GM03348 (cell line): ENCODE measurements at places on chromosomes 4 and X.

DNA sequence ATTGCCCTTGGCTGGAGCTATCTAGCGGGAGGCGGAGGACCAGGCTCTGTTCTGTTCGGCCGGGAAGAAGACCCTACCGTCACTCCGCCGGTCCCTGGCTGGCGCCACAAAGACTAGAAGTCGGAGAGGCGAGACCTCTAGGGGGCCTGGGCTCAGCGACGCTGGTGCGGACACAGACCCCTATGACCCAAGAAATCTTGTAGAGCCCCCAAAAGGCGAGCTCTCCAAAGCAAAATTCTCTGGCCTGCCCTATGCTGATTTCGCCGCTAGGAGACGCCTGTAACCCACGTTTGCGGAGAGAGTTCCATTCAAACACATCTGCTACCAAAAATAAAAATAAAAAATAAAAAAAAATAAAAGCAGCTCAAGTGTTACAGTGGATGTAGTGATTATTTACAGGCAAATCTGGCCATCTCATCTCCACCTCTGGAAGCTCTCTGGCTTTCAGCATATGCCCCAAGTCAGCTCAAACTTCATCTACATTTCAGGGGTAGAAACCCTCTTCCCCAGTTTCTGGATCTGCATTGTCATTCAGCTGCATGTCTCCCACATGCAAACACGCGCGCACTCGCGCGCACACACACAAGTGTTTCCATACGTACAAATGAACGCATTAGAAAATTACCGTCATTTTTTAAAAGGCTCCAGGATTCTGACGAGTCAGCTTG, 2.4 kb upstream of the PCDH10 start:
- DNase-seq: peak; percentile 68

DNA sequence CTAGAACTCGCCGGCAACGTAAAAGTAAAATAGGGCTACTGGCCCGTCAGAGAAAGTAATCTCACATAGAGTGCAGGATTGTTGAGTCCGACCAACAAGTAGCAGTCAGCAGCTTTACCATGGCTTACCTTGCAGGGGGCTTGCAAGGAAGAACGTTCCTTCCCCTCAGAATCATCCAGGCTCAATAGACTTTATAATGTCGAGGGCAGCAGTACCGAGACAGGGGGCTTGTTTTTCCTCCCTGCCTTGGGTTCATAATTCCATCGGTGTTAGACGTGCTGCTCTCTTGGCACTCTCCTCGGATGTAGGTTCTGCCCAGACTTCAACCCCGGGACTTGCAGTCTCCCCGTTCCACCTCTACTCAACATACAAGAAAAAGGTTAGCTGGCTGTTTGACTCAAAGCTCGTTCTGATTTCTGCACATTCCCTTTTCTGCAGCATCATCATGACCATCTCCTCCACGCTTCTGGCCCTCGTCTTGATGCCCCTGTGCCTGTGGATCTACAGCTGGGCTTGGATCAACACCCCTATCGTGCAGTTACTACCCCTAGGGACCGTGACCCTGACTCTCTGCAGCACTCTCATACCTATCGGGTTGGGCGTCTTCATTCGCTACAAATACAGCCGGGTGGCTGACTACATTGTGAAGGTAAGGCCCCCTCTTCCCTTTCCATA, 1.5 kb downstream of the SLC10A4 start:
- no peak for DNase-seq

GRCh38 chrX:15177316-15177715, 92.6 kb downstream of the ASB9 start:
- no peak for DNase-seq

DNA sequence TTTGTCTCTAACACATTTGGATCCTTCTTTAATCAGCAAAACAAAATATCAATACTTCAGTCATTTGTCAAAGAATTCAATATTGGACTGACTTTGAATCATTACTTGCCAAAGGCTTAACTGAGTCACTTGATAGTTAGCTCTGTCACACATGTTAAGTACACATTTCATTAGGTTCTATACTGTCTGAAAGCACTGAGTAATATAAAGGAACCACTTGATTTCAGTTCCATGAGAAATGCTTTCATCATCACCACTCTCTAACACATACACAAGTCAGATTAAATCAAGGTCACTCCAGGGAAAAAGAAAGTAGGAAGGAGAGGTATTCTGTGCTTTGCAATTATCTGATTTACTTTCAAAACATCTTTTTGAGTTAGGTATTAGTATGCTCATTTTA, 1233.1 kb downstream of the C4orf33 start:
- DNase-seq: no peak

DNA sequence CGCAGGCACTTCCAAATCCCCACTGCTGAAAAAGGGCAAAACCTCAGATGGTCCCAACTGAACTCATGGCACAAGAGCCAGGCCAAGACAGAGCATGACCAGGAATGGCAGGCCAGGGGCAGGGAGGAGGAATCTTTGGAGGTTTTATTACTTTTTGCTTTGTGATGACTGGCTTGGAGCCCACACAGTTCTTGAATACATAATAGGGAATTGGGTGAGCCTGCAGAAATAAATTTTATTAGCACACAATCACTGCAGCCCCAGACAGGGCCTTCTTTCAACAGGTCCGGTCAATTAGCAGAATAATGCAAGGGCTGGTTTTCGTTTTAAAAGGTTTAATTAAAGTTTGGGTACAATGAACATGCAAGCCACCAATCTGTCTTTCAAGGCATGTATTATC, 23.4 kb upstream of the MAMLD1 start:
- no peak for DNase-seq

GRCh38 chrX:10485326-10485725, 135.1 kb downstream of the MID1 start:
- no peak for DNase-seq

GRCh38 chrX:72495046-72495445, 77.6 kb downstream of the HDAC8 start:
- DNase-seq: no peak

DNA sequence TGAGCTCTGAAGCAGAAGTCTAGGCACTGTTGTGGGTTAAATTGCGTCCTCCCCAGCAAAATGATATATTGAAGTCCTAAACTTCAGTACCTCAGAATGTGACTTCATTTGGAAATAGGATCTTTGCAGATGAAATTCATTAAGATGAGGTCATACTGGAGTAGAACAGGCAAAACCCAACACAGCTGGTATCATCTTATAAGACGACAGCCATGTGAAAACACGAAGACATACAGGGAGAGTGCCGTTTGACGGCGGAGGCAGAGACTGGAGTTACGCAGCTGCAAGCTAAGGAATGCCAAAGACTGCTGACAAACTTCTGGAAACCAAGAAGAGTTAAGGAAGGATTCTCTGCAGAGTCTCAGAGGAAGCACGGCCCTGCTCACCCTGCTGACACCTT, 241.5 kb downstream of the MAML3 start:
- no peak for DNase-seq

DNA sequence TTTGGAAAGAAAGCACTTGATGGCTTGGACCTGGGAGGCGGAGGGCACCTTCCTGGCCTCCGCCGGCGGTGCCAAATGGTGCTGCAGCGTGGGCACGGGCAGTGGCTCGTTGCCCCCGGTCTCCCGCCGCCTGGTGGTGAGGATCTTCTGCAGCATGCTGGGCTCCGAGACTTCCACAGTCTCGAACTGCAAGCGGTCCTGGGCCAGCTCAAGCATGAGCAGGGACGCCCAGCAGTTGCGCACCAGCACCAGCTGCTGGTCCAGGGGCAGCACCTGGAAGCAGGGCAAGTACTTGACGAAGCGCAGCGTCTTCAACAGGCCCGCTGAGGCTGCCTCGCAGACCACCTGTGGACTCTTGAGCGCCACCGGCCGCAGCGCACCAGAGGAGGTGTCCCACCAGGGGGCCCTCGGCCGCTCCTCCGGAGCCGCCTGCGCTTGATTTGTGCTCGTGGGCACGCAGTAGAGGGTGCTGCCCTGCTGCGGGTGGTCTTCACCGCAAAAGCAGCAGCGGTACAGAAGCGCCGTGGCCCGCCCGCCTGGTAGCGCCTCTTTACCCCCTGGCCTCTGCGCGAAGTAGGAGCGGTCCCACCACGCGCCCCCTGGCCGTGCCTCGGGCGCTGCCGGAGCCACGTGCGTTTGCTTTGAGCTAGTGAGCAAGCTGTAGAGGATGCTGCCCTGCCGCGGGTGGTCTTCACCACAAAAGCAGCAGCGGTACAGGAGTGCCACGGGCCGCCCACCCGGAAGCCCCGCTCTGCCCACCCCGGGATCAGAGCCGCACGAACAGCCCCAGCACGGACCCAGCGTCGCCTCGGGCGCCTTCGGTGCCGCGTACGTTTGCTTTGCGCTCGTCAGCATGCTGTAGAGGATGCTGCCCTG, 689 bp downstream of the NR0B1 start:
- DNase-seq: peak; percentile 16

DNA sequence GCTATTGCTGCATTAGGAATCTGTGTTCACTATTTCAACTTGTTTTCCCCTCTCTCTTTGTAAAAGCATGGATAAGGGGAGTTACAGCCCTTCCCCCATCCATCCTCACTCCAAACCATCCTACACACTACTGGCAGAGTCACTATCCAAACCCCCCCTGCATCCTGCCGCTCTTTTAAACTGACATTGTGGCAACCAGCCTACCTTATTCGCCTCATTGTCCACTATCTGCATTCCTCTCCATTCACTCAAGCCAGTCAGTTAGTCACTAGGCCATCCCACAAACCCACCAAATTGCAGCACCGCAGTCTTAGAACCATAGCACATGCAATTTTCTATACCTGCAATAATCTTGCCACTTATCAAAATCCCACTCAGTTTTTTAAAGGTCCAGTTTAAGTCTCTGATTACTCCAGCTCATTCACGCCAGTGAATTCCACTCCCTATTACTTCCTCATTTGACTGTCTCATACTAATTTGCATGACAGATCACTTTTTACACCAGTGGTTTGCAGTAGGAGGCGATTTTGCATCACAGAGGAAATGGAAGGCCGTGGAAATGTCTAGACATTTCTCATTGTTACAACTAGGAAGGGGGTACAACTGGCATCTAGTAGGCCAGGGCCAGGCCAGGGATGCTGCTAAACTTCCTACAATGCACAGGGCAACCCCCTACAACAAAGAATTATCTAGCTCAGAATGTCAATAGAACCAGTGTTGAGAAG, 181.8 kb downstream of the HS6ST2 start:
- DNase-seq: no peak

DNA sequence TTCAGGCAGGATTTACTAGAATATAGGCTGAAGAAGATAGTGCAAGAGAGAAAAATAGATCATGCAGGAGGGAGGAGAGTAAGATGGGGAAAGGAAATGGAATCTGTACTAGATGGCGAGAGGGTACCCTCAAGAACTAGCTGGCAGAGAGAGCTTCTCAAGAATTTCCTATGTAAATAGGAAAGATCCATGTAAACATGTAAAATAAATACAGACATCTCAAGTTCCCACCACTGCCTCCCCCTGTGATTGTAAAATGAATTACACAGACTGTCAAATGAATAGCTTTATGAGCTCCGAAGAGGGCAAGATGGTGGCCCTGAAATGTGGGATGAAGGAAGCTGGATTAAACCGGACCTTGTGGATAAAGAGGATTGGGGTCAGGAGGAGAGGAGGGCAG, 178.0 kb downstream of the PALLD start:
- DNase-seq: no peak

GRCh38 chr4:73864365-73864764, 4.8 kb upstream of the CXCL1 start:
- no peak for DNase-seq

DNA sequence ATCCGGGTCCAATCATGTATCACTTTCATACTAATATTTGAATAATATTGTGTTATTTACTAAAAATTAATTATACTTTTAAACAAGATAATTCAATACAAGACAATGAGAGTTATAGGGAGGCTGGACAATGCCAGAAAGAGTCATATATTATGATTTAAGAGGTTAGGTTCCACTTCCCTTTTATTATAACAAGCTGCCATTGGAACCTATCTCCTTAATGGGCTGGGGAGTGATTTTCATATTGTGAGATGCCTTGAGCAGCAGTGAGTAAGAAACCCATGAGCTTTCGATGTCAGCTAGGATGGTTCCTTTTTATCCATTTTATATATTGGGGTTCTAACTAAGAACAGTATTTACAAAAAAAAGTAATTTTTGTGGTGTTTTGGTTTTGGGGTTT, 91.8 kb downstream of the MAB21L2 start:
- DNase-seq: no peak

DNA sequence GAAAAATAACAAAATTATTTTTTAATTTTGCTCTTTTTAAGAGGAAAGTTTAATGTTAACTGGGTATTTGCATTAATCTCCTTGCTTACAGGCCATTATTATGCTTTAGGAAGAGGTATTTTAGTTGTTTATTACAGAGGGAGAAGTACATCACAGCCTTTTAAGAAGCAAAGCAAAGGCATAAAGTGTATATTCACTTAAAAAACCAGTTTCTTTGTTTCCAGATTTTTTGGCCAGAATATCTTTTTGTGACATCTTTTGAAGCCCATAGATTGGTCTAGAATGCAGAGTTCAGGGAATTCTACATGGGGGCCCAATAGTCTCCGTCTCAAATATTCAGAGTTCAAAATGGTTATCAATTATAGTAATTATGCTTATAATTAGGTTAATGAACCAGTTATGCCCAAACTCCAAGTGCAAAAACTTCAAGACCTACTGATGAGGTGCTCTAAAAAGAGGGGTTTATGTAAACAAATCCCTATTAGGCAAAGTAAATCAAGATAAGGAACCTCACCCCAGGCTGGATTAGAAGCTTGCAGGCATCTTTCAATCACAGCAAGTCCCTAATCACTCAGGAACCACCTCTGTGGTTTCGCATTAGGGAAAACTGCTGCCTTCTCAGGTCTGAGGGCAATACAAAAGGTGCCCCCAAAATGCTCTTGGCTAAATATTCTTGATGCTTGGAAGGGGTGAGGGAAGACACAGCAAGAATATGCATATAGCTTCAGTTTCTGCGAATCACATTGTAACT, 1.4 kb downstream of the CXXC4 start:
- DNase-seq: peak; percentile 1

DNA sequence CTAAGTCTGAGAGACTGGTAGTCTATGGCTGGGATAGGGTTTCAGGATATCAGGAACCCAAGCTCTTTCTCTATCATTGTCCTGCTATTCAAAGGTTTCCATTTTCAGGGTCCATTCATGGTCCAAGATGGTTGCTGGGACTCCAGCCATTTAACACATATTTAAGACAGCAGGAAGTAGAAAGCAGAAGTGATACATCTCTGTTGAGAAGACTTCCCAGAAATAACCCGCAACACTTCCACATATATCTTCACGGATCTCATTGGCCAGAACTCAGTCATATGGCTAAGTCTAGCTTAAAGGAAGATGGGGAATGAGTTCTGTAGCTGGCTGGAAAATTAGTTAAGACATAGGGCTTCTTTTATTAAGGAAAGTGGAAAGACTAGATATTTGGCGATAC, 23.8 kb downstream of the CTSO start:
- no peak for DNase-seq

DNA sequence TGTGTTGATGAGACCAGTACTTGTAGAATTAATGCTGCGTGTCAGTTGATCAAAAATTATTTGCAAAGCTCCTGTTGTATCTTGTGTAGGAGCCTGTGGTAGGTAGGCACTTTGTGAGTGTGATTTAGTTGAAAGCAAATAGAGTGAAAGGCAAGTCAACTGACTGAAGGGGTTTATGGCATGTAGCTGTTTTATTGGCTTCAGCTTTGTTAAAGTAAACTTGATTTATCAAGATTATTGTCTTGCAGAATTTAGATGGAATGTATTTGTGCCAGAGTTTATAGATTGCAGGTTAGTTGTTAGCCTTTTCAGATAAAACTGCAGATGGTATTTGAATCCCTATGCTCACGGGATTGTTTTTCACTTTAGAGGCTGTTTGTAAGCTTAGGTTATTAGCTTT, 128.0 kb downstream of the FRAS1 start:
- DNase-seq: no peak
